Immature natural killer cell (primary cell): ENCODE measurements at places on chromosomes 7 and 10.

GRCh38 chr10:68032113-68032512 is 43.0 kb downstream of the HERC4 start:
- DNase-seq: no peak

DNA sequence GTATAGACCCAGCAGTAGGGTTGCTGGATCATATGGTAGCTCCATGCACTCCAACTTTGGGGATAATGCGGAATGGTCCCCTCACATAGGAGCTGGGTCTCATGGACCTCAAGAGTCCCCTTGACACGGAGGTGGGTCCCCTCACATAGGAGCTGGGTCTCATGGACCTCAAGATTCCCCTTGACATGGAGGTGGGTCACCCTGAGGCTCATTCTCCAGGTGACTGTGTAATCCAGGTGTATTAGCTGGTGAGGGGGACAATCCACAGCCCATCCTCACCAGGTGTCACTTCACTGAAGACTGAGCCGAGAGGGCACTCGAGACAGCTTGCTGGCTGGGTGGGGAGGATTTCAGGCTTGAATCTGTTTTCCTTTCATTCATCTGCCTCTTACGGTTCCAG is 121.9 kb downstream of the PTPN20 start:
- DNase-seq: no peak

GRCh38 chr7:25968205-25968993 is 183.6 kb upstream of the NFE2L3 start:
- DNase-seq: peak; percentile 41

- no peak for DNase-seq
These were observed 27.8 kb downstream of the FAM53B start for GRCh38 chr10:124716369-124716768.

- no peak for DNase-seq
These were observed 2.1 kb upstream of the SSC4D start for GRCh38 chr7:76411626-76412025.

GRCh38 chr10:118594392-118595063 is 920 bp downstream of the PRLHR start:
- peak; percentile 25 for DNase-seq

GRCh38 chr7:148807436-148807835 is 76.7 kb downstream of the EZH2 start:
- no peak for DNase-seq

- DNase-seq: no peak
These were observed 242.8 kb downstream of the ELFN1 start for GRCh38 chr7:1912593-1913465.

GRCh38 chr10:77406764-77407430 is 230.7 kb downstream of the KCNMA1 start:
- no peak for DNase-seq

- DNase-seq: no peak
These were observed 162.0 kb upstream of the TMEM72 start for GRCh38 chr10:44749151-44749550.

- DNase-seq: no peak
These were observed 95.7 kb downstream of the RBM20 start for GRCh38 chr10:110739811-110740271.
